ENCODE measurements at places on chromosomes 2 and 18.
A peak's percentile ranks its signal among the peaks of the same experiment; 100 is the strongest.

- DNase-seq = no peak
These were observed 236.5 kb downstream of the TPGS2 start for GRCh38 chr18:36592282-36592681.

- DNase-seq = no peak
These were observed 371.1 kb downstream of the TXNL1 start for GRCh38 chr18:56267334-56267733.

DNA sequence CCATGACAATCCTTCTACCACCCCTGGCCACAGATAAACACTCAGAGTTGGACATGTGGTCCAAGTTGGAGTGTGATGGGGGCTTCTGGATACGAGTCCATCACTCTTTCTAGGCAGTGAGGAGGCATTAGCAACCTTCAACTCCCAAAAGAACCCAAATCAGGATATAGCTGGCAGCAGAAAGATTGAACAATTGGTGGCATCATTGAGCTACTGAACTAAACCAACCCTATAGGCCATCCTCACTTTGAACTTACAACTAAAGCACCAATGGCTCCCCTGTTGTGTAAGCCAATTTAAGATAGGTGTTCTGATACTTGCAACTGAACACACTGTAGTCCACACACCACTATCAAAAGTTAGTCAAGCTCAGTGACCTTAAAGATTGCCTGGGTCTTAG lies 24.0 kb upstream of the MARCO start:
- DNase-seq = no peak

DNA sequence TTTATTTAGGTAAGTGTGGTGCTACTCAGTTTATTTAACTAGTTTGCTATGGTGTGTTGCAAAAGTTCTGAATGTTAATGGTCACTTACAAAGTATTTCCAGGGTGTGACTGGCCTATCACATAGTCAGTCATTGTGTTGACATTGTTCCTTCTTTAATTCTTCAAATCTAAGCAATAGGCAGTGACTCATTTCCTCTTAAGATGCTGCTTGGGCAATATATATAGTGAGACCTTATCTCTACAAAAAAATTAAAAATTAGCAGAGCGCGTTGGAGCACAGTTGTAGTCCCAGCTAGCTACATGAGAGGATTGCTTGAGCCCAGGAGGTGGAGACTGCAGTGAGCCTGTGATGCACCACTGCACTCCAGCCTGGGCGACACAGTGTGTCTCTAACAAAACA lies 5.8 kb upstream of the CCDC88A start:
- no peak for DNase-seq

GRCh38 chr18:48767090-48767690 lies 183.6 kb downstream of the SMAD7 start:
- DNase-seq = no peak

DNA sequence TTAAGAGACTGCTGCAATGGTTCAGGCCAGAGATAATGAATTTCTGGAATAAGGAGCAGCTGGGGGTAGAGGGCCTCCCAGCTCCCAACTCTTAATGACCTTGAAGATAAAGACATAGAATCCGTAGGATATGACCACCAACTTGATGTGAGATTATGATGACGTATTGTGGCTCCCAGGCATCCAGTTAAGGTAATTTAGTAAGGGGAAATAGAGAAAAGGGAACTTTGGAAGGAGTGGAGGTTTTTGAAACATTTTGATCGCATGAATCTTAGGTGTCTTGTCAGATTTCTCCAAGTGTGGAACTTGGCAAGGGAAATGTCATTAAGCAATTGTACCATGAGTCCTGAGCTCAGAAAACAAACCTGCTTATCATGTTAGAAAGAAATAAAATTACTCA lies 277.3 kb upstream of the TANK start:
- no peak for DNase-seq

DNA sequence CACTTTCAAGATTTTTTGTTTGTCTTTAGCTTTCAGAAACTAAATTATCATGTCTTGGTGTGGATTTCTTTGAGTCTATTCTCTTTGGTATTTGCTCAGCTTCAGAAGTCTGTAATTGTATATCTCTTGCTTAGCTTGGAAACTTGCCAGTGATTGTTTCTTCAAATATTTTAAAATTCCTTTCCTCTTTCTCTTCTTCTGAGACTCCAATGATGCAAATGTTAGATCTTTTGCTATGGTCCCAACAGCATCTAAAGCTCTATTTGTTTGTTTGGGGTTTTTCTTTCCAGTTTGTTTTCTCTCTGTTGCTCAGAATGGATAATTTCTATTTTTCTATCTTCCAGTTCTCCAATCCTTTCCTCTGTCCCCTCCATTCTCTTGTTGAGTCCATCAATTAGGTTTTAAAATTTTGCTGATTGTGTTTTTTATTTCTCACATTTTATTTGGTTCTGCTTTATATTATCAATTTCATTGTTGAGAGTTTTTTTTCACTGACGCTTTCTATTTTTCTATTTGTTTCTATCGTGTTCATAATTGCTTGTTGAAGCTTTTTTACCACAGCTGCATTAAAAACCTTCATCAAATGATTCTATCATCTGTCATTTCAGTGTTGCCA lies 81.5 kb upstream of the DAPL1 start:
- DNase-seq = no peak

DNA sequence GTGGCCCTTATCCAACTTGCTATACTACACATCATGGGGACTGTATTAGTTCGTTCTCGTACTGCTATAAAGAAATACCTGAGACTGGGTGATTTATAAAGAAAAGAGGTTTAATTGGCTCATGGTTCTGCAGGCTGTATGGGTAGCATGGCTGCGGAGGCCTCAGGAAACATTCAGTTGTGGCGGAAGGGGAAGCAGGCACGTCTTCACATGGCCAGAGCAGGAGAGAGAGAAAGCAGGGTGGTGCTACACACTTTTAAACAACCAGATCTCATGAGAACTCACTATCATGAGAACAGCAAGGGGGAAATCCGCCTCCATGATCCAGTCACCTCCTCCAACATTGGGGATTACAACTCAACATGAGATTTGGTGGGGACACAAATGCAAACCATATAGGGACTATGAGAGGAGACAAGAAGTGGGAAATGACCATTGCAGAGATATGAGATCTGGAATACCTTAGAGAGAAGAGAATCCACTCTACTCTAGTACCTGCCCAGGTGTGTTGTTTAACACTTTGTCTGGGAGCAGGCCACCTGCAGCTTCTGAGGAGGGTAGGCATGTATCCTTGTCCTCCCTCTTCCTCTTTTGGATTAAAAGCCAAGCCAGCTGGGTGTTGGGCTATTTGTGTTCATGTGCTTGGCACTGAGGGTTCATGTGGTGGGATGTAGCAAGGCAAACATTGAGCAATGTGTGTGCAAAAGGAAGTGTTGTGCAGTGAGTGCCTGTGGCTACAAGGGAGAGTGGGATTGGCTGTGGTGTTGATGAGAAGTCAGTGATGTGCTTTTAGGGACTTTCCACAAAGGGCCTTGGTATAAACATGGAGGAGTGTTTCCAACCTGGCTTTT lies 22.8 kb downstream of the TTLL4 start:
- DNase-seq = peak; percentile 25

DNA sequence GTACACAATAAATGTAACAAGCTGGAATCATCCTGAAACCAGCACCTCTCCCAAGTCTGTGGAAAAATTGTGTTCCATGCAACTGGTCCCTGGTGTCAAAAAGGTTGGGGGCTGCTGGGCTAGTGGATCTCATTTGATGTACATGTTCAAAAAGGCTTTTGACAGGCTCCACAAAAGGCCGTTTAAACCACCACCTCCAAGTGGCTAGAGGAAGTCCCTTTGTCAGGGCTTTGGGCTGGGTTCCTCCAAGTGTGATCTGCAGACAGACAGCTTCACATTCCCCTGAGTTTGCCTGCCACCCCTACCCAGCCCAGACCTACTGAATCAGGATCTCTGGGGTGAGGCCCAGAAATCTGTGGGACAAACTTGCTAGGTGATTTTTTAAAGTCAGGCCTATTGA lies 84.7 kb downstream of the TGFA start:
- DNase-seq = no peak

GRCh38 chr2:54834721-54835120 lies 111.3 kb downstream of the EML6 start:
- DNase-seq = no peak

DNA sequence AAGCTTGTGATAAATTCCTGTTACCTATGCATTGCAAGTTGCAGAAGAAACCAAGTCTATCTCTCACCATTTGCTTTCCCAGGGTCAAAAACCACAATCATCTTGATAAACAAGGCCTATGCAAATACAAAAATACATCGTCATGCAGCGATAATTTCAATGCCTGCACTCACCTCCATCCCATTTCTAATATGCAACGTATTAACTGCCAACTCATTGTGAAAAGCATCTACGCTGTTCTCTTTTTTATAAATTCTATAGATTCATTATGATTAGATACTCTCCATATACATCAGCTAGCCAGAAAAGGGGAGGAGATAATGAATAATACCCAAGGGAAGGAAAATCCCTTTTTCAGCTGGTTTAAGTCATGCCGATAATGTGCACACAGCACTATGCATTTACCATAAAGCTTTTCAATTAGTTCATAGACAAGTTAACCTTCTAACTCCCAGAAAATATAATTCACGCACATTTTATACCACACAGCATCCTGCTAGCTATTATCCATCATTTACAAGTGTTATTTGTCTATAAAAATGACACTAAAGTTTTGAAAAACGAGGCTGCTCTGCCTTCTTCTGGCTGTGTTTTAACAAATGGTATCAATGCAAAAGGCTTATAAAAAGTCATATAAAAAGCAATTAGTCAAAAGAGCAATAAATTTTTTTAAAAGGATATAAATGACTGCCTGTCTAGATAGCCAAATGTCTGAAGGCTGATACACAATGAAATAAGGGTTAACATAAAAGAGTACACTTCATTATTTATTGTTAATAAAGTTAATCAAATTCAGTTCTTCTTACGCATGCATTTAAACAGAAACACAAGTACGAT lies 77.6 kb downstream of the AFF3 start:
- DNase-seq = no peak

GRCh38 chr2:108073415-108074072 lies 87.2 kb downstream of the SLC5A7 start:
- DNase-seq = no peak

DNA sequence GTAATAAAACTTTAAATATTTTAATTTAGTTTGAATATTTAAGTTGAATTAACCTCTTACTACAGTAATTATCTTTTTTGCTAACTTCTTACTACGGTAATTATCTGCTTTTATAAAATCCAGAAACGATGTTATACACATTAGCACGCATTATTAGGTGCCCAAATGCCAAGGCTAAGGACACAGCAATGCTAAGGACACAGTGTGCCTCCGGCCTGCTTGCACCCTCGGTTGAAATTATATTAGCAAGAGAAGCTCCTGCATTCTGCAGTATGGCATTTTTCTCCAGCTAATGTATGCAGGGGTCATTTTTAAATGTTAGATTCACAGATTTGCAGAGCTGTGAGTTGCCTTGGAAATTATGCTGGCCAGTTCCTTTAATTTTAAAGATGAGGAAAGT lies 220.0 kb downstream of the NEDD4L start:
- no peak for DNase-seq

GRCh38 chr2:199509403-199509802 lies 51.7 kb upstream of the SATB2 start:
- no peak for DNase-seq

- no peak for DNase-seq
These were observed 122.3 kb upstream of the DOCK10 start for GRCh38 chr2:225164401-225165050.

DNA sequence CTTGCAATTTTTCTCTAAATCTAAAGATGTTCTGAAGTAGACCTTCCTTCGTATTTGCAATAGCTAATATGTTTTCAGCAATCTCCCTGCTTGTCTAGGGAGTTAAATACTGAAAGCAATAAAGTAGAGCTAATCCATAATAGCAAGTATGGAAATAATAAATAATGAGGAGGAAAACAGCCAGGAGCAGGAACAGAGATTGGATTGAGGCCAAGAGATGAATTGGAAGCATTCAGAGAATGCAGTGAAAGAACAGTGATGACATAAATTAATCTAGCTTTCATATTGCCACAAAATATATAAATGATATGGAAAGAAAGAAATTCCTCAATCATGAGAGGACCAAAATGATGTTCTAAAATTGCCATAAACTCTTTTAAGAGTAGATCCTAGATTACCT lies 679.7 kb downstream of the METTL4 start:
- DNase-seq = no peak

- no peak for DNase-seq
These were observed 128.8 kb upstream of the SLC1A4 start for GRCh38 chr2:64860276-64860885.

DNA sequence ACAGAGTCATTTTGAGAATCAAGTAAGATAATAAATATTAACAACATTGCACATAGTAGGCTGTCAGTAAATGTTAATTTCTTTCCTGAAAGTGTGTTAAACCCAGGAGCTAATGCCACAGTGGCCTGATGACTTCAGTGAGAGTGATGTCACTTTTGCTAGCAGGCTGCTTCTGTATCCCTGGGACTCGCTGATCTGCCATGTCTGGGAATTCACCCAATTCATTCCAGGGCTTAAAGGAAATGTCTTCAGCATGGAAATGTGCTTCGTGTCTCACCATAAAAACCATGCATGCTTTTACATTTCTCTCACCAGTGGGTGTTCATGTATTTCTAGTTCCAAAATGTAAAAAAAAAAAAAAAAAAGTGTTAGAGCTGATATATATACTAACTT lies 56.8 kb upstream of the MAPRE3 start:
- DNase-seq = no peak

- no peak for DNase-seq
These were observed 112.7 kb downstream of the GBX2 start for GRCh38 chr2:236055471-236055870.

DNA sequence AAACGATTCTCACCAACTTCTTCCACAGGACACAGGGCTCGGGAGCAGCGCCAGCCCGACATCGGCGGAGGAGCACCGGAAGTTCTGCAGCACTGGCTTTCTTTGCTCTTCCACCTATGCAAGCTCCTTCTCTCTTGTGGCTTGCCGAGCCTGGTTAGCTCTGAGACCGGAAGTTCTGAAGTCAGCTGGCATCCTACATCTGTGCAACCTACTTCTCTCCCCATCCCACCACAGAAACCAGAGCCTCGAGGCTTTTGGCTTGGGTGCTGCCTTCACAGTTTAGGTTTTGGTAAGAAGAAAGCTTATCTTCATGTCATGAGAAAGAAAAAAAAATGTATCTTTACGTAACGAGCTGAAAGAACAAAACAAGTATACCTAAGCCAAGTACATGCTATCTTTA lies 111.7 kb downstream of the ANKRD44 start:
- peak; percentile 90 for DNase-seq

GRCh38 chr18:46480226-46480625 lies 176.8 kb downstream of the LOXHD1 start:
- no peak for DNase-seq

GRCh38 chr18:78242806-78243205 lies 736.8 kb upstream of the SALL3 start:
- no peak for DNase-seq

DNA sequence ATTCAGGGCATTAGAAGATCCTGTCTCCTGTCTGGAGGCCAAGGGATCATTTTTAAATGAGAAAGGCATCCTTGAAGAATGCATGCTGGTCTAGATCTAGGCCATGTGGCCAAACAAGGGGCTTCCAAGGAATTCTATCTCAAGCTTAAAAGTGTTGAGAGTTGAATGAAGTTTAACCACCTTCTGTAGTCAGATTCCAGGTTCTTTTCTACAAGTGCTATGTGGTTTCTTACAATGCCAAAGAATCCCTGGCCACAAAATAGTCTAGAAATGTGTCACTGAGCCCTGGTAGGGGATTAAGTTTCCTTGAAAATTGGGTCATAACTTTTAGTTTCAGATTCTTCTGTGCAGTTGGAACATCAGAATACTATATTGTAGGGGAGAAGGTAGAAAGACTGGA lies 640.7 kb upstream of the ACVR2A start:
- no peak for DNase-seq

- no peak for DNase-seq
These were observed 126.4 kb downstream of the GFPT1 start for GRCh38 chr2:69260666-69261065.

Measured in stimulated activated CD8-positive, alpha-beta memory T cell treated with anti-CD3 and anti-CD28 coated beads, Interleukin-7, amount 100 ng/mL, for 48 hours (primary cell).